ENCODE measurements at places on chromosomes 2 and 18. TPM values are rescaled to one million over a fixed set of nuclear protein-coding genes. Genes with fewer than 3 reads are reported as not detected.

Gene CELF4
- not detected for total RNA-seq

Gene GALR1
- total RNA-seq, result not detected

Gene ANKRD29
- not detected for total RNA-seq

Gene PLB1
- total RNA-seq, result 4.5 TPM

Gene ARMC9
- total RNA-seq, result 15.2 TPM

Gene GPR55
- 2.6 TPM for total RNA-seq

Gene CPLX4
- total RNA-seq, result not detected

Gene NABP1
- total RNA-seq, result 73.8 TPM

Gene UGT1A8
- not detected for total RNA-seq

Gene ALK
- not detected for total RNA-seq

Gene ARHGAP15
- total RNA-seq, result not detected

Gene KCNG2
- not detected for total RNA-seq

Gene MDH1B
- total RNA-seq, result 0.42 TPM

Gene IL18RAP
- total RNA-seq, result not detected

Gene CYTIP
- total RNA-seq, result not detected

Gene CHPF
- 113 TPM for total RNA-seq

Gene FNDC4
- total RNA-seq, result 2.2 TPM

Gene ASIC4
- total RNA-seq, result not detected

Gene TOGARAM2
- total RNA-seq, result 0.03 TPM

Gene SLC9A4
- not detected for total RNA-seq

Gene LHCGR
- not detected for total RNA-seq

Gene REG1B
- not detected for total RNA-seq

Gene CIDEA
- not detected for total RNA-seq

Gene LINC00305
- total RNA-seq, result not detected

Gene MOCOS
- 0.34 TPM for total RNA-seq

Gene MYO5B
- 0.97 TPM for total RNA-seq
